ENCODE measurements at places on chromosomes 16 and 17.

DNA sequence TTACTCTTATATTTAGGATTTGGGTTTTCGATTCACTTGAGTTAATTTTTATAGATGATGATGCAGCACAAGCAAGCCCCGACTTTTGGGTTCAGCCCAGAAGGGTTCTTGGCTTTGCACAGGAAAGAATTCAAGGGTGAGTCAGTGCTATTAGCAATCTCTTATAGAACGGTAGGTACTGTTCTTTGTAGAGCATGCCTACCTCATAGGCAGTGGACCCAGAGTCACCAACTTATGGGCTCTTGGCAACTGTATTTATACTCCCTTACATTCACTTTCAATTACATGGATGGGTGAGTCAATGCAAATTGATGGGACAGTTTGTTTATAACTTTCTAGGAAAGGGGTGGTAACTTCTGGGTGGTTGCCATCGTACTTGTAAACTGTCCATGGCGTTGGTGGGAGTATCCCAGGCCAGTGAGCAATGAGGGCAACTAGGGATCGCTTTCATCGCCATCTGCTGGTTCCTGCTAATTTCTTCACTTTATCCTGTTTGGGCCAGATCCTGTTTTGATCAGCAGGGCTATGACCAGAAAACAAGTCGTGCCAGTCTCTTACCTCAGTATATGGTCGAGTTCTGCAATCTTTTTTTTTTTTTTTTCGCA lies 362.6 kb downstream of the CNTNAP4 start:
- DNase-seq = no peak

DNA sequence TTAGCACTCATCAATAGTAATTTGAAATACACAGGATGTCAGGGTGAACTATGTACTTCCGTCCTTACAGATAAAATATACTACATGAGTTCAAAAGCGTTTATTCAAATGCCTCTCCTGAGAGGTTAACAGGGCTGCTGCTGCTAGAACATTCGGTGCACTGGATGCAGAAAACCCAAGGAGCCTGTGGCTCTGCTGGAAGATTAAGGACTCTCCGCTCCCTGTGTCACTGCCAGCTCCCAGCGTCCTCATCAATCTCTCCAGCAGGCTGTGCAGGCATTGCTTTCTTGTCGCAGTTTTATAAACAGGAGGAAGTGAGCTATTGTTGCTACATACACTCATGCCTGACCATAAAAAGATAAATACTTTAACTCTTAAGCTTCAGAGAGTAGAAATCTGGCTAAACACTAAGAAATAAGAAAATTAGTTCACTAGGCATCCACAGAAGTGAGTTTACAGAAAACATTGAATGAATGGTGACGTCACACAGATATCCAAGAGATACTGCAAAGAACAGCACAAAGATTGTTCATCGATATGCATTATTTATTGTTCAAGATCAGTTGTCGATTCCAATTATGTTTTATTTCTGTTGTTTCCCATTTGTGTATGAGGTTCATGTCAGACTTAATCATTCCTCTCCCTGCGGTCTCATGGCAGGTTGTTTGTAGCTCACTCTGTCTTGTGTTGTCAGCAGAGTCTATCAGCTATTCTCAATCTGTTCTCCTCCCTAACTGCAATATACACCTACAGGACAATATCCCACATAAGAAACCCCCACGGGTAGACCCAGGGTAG lies 127.9 kb upstream of the MON1B start:
- DNase-seq = no peak

DNA sequence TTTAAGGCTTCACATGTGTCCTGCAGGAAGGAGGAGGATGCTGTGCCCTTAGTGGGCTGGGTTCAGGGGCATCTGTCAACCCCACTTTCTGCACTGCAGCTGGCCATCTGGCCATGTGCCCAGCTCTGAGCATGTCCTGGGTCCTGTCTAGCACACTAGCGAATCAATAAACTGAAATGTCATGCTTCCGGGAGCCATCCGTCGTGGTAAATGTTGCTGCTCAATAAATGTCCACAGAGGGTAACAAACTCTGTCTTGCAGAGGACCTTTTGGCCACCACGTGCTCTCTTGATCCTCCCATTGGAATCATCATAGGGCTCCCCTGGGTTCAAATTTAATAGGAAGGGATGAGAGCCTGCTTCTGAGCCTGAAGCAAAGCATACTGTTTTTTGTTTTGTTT lies 168.6 kb upstream of the PIRT start:
- no peak for DNase-seq

GRCh38 chr17:4806456-4806776 lies 536 bp upstream of the PLD2 start:
- DNase-seq = no peak
